Thymus (tissue), 14 donors: ENCODE measurements at places on chromosomes 16 and 17. TPM values are rescaled to one million over a fixed set of nuclear protein-coding genes. Genes with fewer than 3 reads are reported as not detected.
A peak's percentile ranks its signal among the peaks of the same experiment; 100 is the strongest.

Gene GGA3
- total RNA-seq = 18.1 TPM

Gene BAIAP3
- 0.52 TPM for total RNA-seq

Gene TBL3
- 28.4 TPM for total RNA-seq

Gene KRT24
- 0.14 TPM for total RNA-seq

Gene KRT15
- total RNA-seq = 191 TPM

Gene MMP15
- 1.2 TPM for total RNA-seq

Gene ABCA6
- 5.5 TPM for total RNA-seq

Gene EFCAB5
- total RNA-seq = 1.5 TPM

Gene SRL
- 1.4 TPM for total RNA-seq

Gene FAM20A
- 3.7 TPM for total RNA-seq

Gene SLC16A11
- total RNA-seq = 0.52 TPM

Gene CMTM2
- total RNA-seq = 0.94 TPM

- H3K27me3 ChIP-seq = no peaks in the 10 kb centered on the region
- H3K4me3 ChIP-seq = no peak overlapping the region
- H3K4me1 ChIP-seq = no peaks in the 10 kb centered on the region
- DNase-seq = no peak
Measured at GRCh38 chr17:51439395-51440229, 179.3 kb downstream of the UTP18 start.

- no peak for DNase-seq
- H3K36me3 ChIP-seq = no peaks in the 10 kb centered on the region
- no peak overlapping the region for H3K27ac ChIP-seq
Measured at GRCh38 chr16:49851468-49851787, 4.5 kb downstream of the ZNF423 start.

DNA sequence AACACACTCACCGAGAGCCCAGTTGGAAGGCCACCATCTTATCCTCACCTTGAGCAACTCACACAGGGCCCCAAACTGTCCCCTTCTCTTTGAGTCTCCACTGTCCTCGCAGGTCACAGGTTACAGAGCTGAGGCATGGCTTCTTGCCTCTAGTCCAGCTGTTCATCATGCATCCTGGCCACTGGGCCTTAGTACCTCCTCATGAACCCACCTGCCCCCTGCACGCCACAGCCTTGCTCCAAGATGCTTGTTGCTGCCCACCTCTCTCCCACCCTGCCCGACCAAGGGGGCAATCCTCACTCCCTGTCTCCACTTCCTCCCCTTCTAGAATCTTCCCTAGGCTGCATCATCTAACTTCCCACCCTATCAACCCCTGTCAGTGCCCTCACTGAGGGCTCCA is 17.1 kb downstream of the CDH5 start:
- H3K36me3 ChIP-seq = no peaks in the 10 kb centered on the region
- DNase-seq = no peak
- no peak overlapping the region for H3K4me3 ChIP-seq
- H3K27me3 ChIP-seq = no peaks in the 10 kb centered on the region
- H3K27ac ChIP-seq = no peak overlapping the region
- H3K4me1 ChIP-seq = no peaks in the 10 kb centered on the region

DNA sequence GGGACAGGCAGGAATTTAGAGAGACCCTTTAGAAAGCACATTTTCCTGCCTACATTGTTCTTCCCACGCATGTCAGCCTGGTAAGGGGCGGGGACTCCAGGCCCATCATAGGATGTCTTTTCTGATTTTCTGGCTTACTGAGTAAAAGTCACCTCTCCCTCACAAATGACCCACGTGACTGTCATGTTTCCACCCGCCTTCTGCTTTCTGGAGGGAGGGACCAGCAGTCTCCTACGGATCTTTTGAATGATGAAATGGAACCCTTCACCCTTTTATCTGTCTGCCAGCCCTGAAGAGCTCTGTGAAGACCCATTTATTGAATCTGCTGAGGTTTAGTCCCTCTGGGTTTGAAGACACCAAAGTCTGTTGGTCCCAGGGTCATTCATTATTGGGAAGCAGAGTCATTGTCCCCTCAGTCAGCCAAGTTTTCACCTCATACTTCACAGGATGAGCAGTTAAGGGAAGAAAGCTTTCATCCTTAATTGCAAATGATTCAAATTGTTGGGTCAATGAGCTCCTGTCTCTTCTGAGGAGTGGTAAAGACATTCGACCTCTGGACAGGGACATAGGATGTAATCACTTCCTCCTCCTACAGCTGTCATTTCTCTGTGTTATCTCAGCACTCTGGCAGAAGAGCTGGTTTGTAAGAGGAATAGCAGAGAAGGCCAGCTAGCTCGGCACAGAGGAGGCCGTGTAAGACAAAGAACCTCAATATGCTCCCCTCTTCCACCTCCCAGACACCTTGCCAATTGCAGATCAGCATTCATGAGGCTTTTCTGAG is 446.1 kb downstream of the HS3ST3B1 start:
- no peak overlapping the region for H3K27ac ChIP-seq
- H3K27me3 ChIP-seq = no peaks in the 10 kb centered on the region
- DNase-seq = no peak
- no peak overlapping the region for H3K4me3 ChIP-seq

DNA sequence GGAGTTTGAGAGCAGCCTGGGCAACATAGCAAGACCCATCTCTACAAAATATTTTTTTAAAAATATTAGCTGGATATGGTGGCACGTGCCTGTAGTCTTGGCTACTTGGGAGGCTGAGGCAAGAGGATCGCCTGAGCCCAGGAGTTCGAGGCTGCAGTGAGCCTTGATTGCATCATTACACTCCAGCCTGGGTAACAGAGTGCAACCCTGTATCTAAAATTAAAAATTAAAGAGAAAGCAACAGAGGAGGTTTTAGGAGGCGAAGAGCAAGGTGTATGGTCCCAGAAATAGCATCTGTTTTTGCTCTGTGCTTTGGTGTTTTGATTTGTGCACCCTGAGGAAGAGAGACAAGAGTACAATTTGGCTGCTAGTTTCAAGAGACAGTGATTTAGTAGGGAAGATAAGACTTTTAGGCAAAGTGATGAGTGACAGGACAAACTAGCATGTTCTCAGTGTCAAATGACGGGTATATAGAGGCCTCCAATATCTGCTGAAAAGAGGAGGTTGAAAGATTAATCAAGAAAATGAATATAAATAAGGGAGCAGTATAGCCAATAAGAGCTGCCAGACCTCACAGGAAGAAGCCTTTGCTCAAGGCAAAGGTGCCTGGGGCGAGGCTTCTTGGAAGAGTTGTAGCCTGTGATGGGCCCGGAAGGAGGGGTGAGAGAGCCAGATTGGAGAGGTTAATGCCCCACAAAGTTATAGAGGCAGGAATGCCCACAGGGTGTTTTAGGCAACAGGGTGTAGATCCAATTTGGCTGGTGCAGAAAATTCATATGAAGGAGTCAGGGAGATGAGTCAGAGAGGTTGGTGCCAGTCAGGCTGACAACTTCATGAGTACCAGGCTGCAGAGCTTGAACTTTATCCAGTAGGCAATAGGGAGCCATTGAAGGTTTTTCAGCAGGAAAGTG is 11.4 kb downstream of the HLF start:
- no peaks in the 10 kb centered on the region for H3K4me1 ChIP-seq
- no peak overlapping the region for H3K27ac ChIP-seq
- no peaks in the 10 kb centered on the region for H3K27me3 ChIP-seq
- no peaks in the 10 kb centered on the region for H3K36me3 ChIP-seq

- H3K27me3 ChIP-seq = no peaks in the 10 kb centered on the region
- H3K4me3 ChIP-seq = no peak overlapping the region
- peak; percentile 38 for DNase-seq
- no peaks in the 10 kb centered on the region for H3K4me1 ChIP-seq
- no peaks in the 10 kb centered on the region for H3K36me3 ChIP-seq
- no peak overlapping the region for H3K27ac ChIP-seq
Measured at GRCh38 chr17:32319548-32319905, 22.4 kb downstream of the C17orf75 start.

- no peak overlapping the region for H3K27ac ChIP-seq
- DNase-seq = no peak
- no peaks in the 10 kb centered on the region for H3K27me3 ChIP-seq
- H3K4me1 ChIP-seq = no peaks in the 10 kb centered on the region
- H3K36me3 ChIP-seq = peaks cover 30% of the 10 kb centered on the region
Measured at GRCh38 chr16:50305441-50306061, 39.2 kb downstream of the ADCY7 start.

- no peaks in the 10 kb centered on the region for H3K36me3 ChIP-seq
- peak overlapping the region; percentile 84 for H3K27ac ChIP-seq
- H3K4me3 ChIP-seq = no peak overlapping the region
Measured at GRCh38 chr17:78315355-78316114, 44.3 kb downstream of the SOCS3 start.

- peaks cover 3% of the 10 kb centered on the region for H3K4me1 ChIP-seq
- no peaks in the 10 kb centered on the region for H3K36me3 ChIP-seq
- H3K27ac ChIP-seq = peak overlapping the region; percentile 77
- H3K27me3 ChIP-seq = no peaks in the 10 kb centered on the region
Measured at GRCh38 chr17:50908860-50909764, 43.0 kb upstream of the TOB1 start.

- H3K4me3 ChIP-seq = peak overlapping the region; percentile 39
- H3K27me3 ChIP-seq = peaks cover 96% of the 10 kb centered on the region
- H3K27ac ChIP-seq = peak overlapping the region; percentile 9
- H3K4me1 ChIP-seq = peaks cover 52% of the 10 kb centered on the region
- no peak for DNase-seq
- no peaks in the 10 kb centered on the region for H3K36me3 ChIP-seq
Measured at GRCh38 chr17:79843816-79844800, 4.9 kb upstream of the CBX4 start.

DNA sequence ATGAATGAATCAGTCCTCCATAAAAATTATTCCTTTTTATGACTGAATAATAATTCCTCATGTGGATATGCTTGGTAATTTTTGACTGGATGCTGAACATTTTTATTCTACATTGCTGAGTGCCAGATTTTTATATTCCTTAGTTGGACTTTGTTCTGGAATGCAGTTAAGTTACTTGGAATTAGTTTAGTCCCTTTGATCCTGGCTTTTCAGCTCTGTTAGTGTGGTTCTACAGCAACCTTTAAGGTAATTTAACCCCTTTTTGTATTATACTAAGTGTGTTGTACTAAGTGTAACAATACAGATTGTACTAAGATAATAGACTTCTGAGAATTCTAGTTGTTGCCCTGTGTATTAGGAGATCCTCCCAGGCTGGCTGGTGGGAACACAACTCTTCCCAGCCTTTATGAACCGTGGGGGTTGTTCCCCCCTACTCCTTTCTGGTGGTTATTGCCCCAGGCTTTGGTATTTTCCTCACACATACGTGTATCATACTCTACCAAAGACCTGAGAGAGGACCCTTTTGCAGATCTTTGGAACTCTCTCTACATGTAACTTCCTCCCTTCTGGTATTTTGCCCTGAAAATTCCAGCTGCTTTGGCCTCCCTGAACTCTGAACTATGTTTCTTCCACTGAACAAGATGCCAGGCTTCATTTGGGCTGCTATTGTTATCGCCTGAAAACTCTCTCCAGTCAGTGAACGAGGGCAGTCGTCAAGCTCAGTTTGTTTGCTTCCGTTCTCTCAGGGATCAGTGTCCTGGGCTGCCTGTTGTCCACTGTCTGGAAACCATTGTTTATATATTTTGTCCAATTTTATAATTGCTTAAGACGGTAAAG is 30.5 kb downstream of the TANGO6 start:
- H3K4me3 ChIP-seq = no peak overlapping the region
- no peaks in the 10 kb centered on the region for H3K27me3 ChIP-seq
- H3K36me3 ChIP-seq = peaks cover 9% of the 10 kb centered on the region
- H3K4me1 ChIP-seq = no peaks in the 10 kb centered on the region
- no peak for DNase-seq

DNA sequence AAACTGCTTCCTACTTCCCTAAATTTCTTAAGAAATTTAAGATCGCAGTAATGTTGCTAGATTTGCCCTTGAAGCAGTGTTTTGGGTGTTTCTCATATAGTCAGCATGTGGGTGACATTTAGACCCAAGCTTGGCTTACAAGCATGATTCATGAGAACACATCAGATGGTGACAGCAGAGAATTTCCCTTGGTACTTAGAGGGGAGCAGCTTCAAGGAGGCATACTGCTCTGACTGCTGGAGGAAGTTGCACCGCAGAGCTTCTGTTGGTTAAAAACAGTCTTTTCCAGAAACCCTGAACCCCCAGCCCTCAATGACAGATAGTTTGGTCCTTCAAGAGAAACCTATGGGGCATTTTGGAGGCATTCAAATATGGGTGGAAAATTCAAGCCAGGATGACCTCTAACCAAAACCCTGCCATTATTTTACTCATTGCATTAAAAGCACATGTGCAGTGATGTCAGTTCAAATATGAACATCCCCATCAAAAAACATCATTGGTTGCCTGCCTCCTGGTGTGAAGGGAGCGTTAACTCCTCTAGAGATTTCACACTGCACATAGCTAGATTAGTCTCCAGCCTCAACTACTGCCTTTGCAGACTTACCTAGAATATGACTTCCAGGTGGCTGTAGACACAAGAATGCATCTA is 201.5 kb upstream of the CACNG5 start:
- H3K27ac ChIP-seq = no peak overlapping the region
- DNase-seq = peak; percentile 57
- H3K27me3 ChIP-seq = no peaks in the 10 kb centered on the region
- no peaks in the 10 kb centered on the region for H3K36me3 ChIP-seq
- peaks cover 10% of the 10 kb centered on the region for H3K4me1 ChIP-seq
- no peak overlapping the region for H3K4me3 ChIP-seq

DNA sequence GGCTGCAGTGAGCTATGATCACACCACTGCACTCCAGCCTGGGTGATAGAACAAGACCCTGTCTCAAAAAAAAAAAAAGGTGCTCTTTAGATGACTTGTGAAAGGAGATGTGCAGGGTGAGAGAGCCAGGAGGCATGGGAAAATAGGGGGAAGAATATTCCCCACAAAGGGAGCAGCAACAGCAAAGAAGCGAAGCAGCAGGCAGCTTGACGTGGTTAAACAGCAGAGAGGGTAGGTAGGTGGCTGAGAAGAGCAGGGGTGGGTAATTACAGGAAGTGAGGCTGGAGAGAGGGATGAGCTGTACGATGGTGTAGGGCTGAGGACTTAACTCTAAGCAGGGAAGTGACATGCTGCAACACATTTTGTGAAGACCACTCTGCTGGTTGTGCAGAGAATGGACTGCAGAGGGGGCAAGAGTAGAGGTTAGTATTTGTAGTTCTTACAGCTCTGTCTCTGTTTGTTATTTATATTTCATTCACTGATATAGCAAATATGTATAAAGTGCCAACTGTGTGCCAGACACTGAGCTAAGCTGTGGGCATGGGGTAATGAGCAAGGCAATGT is 1.6 kb downstream of the HEATR3 start:
- DNase-seq = peak; percentile 13
- no peak overlapping the region for H3K4me3 ChIP-seq
- no peak overlapping the region for H3K27ac ChIP-seq

DNA sequence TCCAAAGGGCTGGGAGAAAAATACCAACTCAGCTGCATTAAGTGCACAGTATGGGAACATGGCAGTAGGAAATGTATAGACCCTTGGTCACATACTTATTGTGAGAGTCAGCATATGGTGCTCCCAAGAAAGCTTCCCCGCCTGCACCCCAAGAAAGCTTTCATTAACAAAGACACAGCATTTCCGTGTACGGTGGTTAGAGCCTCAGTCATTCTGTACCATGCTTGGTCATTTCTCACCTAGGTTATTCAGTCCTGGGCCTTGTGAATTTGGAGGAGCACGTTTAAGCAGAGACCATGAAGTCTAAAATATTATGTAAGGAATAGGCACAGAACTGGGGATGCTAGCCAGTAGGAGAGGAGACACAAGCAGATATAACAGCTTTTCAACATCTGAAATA is 56.1 kb downstream of the ESRP2 start:
- H3K4me1 ChIP-seq = peaks cover 7% of the 10 kb centered on the region
- H3K27ac ChIP-seq = peak overlapping the region; percentile 72
- H3K4me3 ChIP-seq = no peak overlapping the region
- no peak for DNase-seq
- H3K36me3 ChIP-seq = peaks cover 86% of the 10 kb centered on the region
